ENCODE measurements at places on chromosomes 12 and 14.

DNA sequence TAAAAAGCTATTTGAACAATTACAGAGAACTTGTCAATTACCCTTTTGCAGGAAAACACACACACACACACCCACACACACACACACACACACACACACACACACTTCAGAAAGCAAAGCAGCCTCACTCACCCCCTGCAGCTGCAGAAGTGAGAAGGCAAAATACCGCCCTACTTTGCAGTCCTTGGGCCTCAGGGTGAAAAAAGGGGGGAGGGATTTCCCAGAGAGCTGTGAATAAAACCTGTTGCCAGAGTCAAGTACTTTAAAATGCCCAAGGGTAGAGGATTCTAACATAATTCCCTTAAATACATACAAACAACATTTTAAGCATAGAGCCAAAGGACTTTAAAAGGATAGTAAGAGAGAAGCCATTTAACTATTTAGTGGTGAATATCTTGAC is 285.9 kb downstream of the MDGA2 start:
- DNase-seq: no peak

DNA sequence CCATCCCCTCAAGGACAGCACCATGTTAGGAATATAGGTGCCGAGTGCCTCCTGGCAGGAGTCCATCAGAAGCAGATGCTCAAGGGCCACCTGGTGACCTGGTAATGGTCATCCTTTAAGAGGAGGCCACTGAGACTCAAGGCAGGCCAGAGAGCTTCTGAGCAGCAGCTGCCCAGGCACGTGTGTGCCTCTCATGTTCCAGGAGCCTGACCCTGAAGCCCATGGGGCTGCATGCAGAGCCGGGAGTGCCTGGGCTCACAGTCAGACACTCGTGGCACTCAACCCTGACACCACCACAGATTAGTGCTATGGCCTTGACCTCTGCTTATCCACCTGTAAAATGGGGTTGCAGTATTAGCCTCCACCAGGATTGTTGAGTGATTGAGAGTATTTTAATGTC is 45.6 kb downstream of the C14orf132 start:
- no peak for DNase-seq

DNA sequence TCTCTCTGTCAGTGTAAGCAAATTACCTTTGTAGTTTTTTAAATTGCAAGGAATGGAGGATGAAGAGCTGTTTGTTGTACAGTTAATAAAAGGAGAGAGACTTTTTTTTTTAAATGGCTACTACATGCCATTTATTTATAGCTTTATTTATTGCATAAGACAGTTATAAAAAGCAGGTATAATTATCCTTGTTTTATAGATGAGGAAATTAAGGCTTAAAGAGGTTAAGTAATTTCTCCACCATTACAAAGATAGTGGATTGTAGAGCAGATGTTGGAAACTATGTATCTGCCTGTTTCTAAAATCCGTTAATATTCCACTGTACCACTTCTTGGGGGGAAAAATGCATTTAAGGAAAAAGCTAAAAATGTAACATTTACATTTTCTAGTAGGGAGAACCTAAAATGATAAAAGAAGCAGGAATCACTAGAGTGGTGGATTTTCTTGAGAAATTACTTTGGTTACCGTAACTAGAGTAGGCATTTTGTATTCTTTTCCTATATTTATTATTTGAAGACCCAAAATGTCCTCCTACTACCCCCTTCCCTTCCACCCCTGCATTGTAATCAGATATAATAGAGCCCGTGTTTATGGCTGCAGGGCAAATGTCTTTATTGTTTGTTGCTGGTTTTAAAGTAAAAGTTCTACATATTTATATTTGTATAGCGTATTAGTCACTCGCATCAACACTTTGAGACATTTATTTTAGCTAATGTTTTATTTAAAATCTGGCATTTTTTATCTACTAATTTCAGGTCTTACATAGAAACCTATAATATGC is 2.3 kb downstream of the SNAPC1 start:
- no peak for DNase-seq

GRCh38 chr14:74710480-74710879 is 2.4 kb downstream of the AREL1 start:
- no peak for DNase-seq

DNA sequence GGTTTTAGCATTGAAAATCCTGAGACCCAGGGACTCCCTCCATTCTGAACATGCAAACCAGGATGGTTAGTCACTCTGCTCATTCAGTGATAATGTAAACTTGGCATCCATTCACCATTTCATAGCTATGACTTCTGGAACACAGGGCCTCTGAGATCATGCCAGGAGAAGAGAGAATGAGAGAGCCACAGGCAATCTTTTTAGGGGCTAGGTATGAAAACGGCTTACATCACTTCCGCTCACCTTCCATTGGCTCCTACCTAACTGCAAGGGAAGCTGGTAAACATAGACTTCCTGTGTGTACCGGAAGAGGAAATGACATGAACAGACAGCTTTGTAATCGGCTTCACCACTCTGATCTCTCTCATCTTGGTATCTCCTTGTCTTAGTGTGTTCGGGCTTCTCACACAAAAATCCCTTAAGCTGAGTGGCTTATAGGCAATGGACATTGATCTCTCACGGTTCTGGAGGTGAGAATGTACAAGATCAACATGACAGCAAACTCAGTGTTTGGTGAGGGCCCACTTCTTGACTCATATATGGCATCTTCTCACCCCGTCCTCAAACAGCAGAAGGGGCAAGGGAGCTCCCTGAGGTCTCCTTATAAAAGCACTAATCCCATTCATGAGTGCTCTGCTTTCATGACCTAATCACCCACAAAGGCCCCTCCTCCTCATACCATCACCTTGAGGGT is 465.9 kb upstream of the TBX3 start:
- no peak for DNase-seq

DNA sequence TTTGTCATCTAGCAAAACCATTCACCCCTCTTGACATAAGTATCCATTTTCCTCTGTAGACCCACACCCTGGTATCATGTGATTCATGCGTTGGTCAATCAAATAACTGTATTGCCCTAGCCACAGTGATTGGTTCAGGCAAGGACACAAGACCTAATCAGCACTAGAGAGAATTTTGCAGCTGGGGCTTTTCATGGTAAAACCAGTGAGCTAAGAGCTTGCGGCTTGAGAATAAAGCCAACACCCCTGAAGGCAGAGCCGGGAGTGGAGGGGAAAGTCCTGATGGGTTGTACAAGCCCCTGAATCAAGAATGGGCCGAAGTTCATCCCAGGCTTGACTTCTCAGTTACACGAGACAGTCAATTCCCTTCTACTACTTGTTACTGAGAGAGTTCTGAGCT is 33.2 kb upstream of the LTBP2 start:
- DNase-seq: no peak

DNA sequence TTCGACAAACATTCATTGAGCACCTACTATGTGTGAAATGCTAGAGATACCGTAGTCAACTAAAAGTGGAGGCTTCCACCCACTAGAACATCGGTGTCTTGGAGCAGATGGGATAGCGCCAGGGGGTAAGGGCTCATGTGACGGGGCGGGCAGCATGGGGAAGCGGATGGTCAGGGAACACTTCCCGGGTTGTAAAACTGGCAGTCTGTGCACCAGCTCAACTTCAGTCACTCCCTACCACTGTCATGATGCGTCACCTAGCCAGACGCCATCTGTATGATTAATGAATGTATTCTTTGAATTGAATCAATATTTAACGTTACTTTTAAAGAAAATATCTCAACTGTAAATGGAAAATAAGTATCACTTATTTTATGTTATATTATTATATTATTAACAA is 93.5 kb downstream of the PIWIL1 start:
- DNase-seq: no peak

DNA sequence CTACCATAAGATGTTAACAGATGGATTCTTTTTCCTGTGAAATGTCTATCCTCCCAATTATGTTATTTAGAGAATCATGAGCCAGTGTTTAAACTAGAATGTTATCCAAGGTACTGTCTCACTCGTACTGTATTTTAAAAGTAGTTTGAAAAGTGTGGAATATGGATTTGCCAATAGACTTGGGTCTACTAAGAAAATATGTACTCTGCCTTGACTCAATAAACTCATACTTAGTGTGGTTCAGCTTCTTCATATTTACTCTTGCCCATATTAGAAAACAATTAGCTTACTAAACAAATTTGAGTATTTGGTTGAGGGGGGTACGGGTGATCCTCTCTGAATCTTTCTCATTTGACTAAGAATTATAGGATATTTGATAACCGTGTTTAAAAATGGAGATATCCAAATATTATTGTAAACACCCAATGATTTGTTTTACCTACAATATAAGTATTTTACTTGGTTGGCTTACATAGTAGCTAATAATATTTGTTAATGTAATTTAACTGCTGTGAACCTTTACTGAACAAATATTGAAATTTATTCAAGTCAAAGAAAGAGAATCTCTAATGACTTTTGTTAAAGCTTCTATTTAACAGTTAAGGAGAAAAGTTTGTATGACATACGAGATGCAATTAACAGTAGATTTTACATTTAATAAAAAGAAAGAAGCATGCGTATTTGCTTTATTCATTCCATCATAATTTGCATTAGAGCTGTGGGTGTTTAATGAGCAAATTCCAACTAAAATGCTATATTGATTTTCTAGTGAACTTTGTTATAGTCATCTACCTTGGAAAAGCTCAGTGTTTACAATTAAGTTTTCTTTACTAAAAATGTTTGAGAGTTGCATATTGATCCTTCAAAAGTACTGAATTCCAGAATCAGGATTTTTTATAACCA is 81.2 kb downstream of the MIPOL1 start:
- DNase-seq: no peak

Data from stimulated activated CD4-positive, alpha-beta T cell treated with anti-CD3 and anti-CD28 coated beads, Interleukin-2, amount 100 ng/mL, for 48 hours (primary cell).